T-helper 2 cell treated with Interferon-gamma antibody and Interleukin-4, amounts not matched to agents 100 ng/mL and 5 ng/mL, for 36 hours (primary cell): ENCODE measurements at places on chromosomes 5 and 9. TPM values are rescaled to one million over a fixed set of nuclear protein-coding genes. Genes with fewer than 3 reads are reported as not detected.

TTC16 gene
- total RNA-seq, result 0.27 and 0.32 TPM in 2 replicates

HBEGF gene
- 7.4 and 7.6 TPM in 2 replicates for total RNA-seq

CDC25C gene
- total RNA-seq, result 10.5 and 12.6 TPM in 2 replicates

HACD4 gene
- total RNA-seq, result 13.4 and 16.5 TPM in 2 replicates

SPINK1 gene
- not detected in 2 replicates for total RNA-seq

PCDHGB2 gene
- total RNA-seq, result 0.93 and 1.0 TPM in 2 replicates

C9orf50 gene
- total RNA-seq, result not detected in 2 replicates

FOXD1 gene
- total RNA-seq, result 0.07 and 0.11 TPM in 2 replicates

HNRNPA0 gene
- total RNA-seq, result 31.3 and 31.4 TPM in 2 replicates

TAF11L5 gene
- not detected in 2 replicates for total RNA-seq

CDH12 gene
- not detected in 2 replicates for total RNA-seq

INSL6 gene
- not detected in 2 replicates for total RNA-seq

OBP2B gene
- total RNA-seq, result not detected in 2 replicates

LEAP2 gene
- total RNA-seq, result 4.0 and 4.2 TPM in 2 replicates

IL7R gene
- total RNA-seq, result 128 and 132 TPM in 2 replicates

OR1Q1 gene
- not detected in 2 replicates for total RNA-seq

YTHDC2 gene
- 27.0 and 31.4 TPM in 2 replicates for total RNA-seq

SPATA9 gene
- not detected in 2 replicates for total RNA-seq

CD274 gene
- 11.1 and 12.7 TPM in 2 replicates for total RNA-seq

NMUR2 gene
- total RNA-seq, result not detected in 2 replicates

CDH9 gene
- total RNA-seq, result not detected in 2 replicates

GADD45G gene
- total RNA-seq, result 8.8 and 10.9 TPM in 2 replicates

C9orf153 gene
- 0.25 and 0.82 TPM in 2 replicates for total RNA-seq

SLC46A2 gene
- not detected in 2 replicates for total RNA-seq

PCDHA3 gene
- not detected in 2 replicates for total RNA-seq

UBAC1 gene
- 37.9 and 39.8 TPM in 2 replicates for total RNA-seq

MARCOL gene
- not detected in 2 replicates for total RNA-seq

DBH gene
- not detected in 2 replicates for total RNA-seq

EDIL3 gene
- total RNA-seq, result not detected in 2 replicates

SLC45A2 gene
- 0.14 and 0.23 TPM in 2 replicates for total RNA-seq

PDE8B gene
- total RNA-seq, result 0.20 and 0.43 TPM in 2 replicates

GARIN3 gene
- total RNA-seq, result not detected in 2 replicates

TEK gene
- total RNA-seq, result not detected in 2 replicates

PRRX2 gene
- 0.64 and 0.73 TPM in 2 replicates for total RNA-seq

ARHGEF28 gene
- total RNA-seq, result not detected in 2 replicates

GRM6 gene
- total RNA-seq, result not detected in 2 replicates

SLC2A6 gene
- total RNA-seq, result 2.6 and 2.7 TPM in 2 replicates

CMYA5 gene
- 0.14 and 0.30 TPM in 2 replicates for total RNA-seq

PCDHB5 gene
- not detected in 2 replicates for total RNA-seq
